ENCODE measurements at places on chromosomes 6 and 20.

GRCh38 chr6:110620065-110620464, 143.7 kb upstream of the SLC22A16 start:
- DNase-seq, result no peak

GRCh38 chr6:101401792-101402621, 8.5 kb downstream of the GRIK2 start:
- DNase-seq, result no peak

- DNase-seq, result no peak
Measured at GRCh38 chr6:169841251-169841650, 89.8 kb downstream of the ERMARD start.

GRCh38 chr20:47934761-47935160, 149.5 kb upstream of the SULF2 start:
- DNase-seq, result no peak

GRCh38 chr6:127496471-127496870, 22.7 kb downstream of the MTCL3 start:
- DNase-seq, result no peak

- DNase-seq, result no peak
Measured at GRCh38 chr6:148780918-148781436, 34.1 kb downstream of the UST start.

GRCh38 chr20:40582531-40582930, 106.5 kb downstream of the MAFB start:
- no peak for DNase-seq

Data from AG04450 (cell line).